ENCODE measurements at places on chromosomes 1 and 21.

GRCh38 chr1:41535716-41536115, 51.2 kb upstream of the EDN2 start:
- no peak for DNase-seq

- DNase-seq = no peak
These were observed 62.3 kb downstream of the DISP3 start for GRCh38 chr1:11541236-11541635.

GRCh38 chr1:43796111-43796581, 88.8 kb downstream of the ST3GAL3 start:
- DNase-seq = no peak

DNA sequence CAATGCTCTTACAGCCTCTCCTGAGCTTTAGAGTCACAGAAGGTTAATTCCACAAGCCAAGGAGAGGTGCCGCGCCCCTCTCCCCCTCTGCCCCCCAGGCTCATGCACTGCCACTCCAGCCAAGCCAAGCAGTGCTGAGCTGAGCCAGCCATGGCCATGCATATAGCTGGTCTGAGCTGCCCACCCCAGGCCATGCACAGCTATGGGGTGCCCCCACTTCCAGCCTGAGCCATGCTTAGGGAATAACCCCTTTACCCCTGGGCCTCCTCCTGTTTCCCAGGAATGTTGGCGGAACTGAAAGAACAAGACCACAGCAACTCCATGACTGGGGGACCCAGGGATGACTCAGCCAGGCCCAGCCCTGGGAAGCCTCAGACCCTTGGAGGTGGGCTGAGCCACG, 34.0 kb upstream of the MAGOH start:
- no peak for DNase-seq

DNA sequence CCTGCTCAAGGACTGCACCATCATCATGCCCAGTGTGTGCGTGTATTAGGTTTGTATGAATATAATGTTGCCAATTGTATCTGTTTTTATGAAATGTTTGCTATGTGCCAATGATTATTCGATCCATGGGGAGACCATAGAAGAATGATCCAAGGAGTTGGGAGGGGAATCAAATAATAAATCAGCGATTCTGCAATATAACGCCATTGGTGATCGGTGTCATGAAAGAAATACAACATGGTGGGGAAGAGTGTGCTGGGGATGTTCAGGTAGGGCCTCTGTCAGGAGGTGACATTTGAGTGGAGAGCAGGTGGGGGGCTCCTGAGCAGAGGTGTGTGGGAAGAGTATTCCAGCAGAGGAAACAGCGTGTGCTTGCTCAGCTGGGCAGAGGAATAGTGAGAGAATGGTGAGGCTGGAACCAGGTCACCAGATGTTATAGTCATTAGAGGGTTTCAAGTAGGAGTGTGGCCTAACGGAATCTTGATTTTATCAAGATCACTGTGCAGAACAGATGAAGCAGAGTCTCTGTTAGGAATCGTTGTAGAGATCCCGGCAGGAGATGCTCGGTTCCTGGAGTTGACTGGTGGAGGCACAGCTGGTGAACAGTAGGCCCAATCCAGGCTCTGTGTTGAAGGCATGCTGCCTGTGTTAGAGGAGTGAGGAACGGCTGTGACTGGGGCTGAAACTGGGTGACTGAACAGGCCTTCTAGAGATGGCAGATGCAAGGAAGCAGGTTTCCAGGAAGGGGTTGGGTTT, 2.9 kb upstream of the ZNF496 start:
- no peak for DNase-seq

- DNase-seq = no peak
These were observed 30.5 kb upstream of the MACF1 start for GRCh38 chr1:39173995-39174380.

DNA sequence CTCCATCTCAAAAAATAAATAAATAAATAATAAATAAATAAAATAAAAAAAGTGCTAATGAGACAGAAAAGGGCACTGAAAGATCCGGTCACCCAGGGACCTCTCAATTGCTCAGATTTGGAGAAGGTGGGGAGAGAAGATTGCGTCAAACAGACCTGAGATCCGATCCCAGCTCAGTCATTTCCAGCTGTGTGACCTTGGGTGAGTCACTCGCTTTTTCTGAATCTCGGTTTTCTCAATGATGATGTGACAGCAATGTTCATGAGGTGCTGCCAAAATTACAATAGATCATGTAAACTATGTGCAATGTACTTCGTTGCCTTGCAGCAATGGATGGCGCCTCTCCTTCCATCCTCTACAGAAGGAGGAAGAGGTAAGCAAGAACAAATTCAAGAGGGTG, 11.1 kb upstream of the MEF2D start:
- DNase-seq = no peak

- DNase-seq = no peak
These were observed 17.0 kb downstream of the NUP210L start for GRCh38 chr1:154137888-154138287.

DNA sequence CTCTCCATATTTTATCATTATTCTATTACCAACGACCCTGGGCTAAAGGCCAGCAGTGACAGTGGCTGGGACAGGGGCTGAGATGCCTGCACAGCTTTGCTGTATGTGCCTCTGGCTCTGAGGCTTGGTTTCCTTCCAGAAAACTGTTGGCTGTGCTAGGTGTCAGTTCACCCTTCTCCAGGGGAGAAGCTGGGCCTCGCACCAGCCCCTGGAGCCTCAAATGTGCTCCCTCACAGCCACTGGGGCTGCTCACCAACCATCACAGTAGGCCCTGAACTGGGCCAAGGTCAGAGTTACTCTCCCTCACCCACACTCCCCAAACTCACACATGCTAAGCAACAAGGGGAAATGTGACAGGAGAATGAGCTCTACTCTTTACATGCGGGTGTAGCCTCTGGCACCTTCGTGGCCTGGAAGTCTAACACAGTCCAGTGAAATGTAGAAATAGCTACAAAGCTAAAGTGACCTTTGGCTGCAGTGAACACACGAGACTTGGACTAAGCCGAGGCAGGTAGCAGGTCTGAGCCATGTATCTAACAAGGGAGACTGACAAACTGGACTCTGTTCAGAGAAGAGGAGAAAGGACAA, 4.7 kb upstream of the CD160 start:
- DNase-seq = no peak

- no peak for DNase-seq
These were observed 383.0 kb upstream of the VAMP3 start for GRCh38 chr1:7388141-7388487.

- no peak for DNase-seq
These were observed 1.8 kb upstream of the TMEM52 start for GRCh38 chr1:1920608-1921458.

Data from neural crest cell (in vitro differentiated cells).